ENCODE measurements at places on chromosomes 5 and 9.

DNA sequence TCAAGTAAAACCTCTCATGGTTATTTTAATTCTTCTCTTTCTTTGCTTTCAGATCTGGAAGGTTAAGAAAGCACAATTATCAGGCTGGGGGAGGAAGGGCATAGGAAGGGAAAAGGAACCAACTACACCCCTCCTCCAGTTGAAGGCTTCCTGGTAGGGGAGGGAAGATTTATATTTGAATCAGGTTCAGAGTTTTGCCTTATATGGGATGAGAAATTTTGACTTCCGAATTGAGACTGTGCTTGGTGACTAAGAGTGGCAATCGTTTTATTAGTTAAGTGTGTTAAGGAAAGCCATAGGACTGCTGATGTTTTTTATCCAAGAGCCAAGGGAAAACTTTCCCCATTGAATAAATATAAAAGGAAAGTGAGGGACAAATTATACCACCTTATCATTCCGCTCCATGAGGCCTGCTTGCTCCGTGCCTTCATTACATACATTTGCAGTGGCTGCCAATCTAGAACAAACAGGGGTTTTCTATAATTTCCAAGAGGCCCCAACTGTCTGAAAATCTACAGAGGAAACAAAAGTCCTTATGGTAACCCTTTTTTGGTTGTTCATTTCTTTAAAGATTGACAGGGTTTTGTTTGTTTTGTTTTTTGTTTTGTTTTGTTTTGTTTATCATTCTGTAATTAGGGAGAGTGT, 115.7 kb upstream of the EPB41L4A start:
- no peak overlapping the region for H3K27ac ChIP-seq
- peaks cover 20% of the 10 kb centered on the region for H3K27me3 ChIP-seq
- peaks cover 7% of the 10 kb centered on the region for H3K4me1 ChIP-seq
- no peak for DNase-seq

- peaks cover 16% of the 10 kb centered on the region for H3K36me3 ChIP-seq
- peak overlapping the region; percentile 12 for H3K4me3 ChIP-seq
- H3K27me3 ChIP-seq = peaks cover 4% of the 10 kb centered on the region
These were observed 17.2 kb upstream of the SUSD3 start for GRCh38 chr9:93041108-93041802.

DNA sequence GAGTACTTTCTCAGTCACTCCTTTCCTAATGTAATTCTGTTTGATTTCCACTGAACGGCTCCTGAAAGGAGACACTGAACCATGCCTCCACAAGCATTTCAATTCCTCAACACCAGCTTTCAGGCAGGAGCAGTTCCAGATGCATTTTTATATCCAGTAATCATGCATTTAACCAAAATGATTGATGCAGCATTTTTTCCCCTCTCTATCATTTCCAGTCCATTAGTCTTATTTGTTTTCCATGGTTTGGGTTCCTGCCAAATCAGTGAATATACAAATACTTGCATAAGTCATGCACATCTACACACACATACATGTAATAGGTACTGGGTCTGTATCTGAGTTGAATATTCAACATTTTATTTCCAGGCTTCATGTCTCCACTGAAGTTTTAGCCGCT, 122.7 kb downstream of the GRIA1 start:
- DNase-seq = no peak
- no peaks in the 10 kb centered on the region for H3K27me3 ChIP-seq
- no peak overlapping the region for H3K27ac ChIP-seq

- H3K4me1 ChIP-seq = peaks cover 31% of the 10 kb centered on the region
- no peaks in the 10 kb centered on the region for H3K27me3 ChIP-seq
- no peak for DNase-seq
- H3K27ac ChIP-seq = peak overlapping the region; percentile 64
- no peak overlapping the region for H3K4me3 ChIP-seq
- H3K36me3 ChIP-seq = peaks cover 84% of the 10 kb centered on the region
These were observed 106.8 kb downstream of the EHMT1 start for GRCh38 chr9:137725598-137725997.

- no peaks in the 10 kb centered on the region for H3K27me3 ChIP-seq
- H3K4me3 ChIP-seq = no peak overlapping the region
- H3K36me3 ChIP-seq = no peaks in the 10 kb centered on the region
- no peaks in the 10 kb centered on the region for H3K4me1 ChIP-seq
- DNase-seq = no peak
- H3K27ac ChIP-seq = no peak overlapping the region
These were observed 555.3 kb upstream of the ARRDC3 start for GRCh38 chr5:91938441-91938840.

DNA sequence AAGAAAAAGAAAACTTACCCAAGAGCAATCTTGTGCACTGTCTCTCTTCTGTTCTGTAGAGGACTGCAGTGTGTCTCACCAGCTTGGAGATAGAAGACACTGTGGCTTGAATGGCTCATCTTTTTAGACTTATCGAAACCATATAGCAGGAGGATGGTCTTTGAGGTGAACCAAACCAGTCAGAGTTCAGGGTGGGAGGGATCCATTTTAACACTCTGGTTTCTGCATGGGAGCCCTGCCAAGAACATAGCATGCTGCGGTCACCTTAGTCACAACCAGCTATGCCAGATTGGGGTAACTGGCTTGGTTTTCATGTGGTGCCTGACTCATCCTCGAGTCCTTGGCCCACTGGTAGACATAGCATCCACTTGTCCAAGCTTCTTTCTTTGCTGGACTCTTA, 135.1 kb downstream of the PAPPA start:
- no peaks in the 10 kb centered on the region for H3K36me3 ChIP-seq
- no peak overlapping the region for H3K27ac ChIP-seq
- no peak overlapping the region for H3K4me3 ChIP-seq
- DNase-seq = no peak
- no peaks in the 10 kb centered on the region for H3K27me3 ChIP-seq
- H3K4me1 ChIP-seq = no peaks in the 10 kb centered on the region

DNA sequence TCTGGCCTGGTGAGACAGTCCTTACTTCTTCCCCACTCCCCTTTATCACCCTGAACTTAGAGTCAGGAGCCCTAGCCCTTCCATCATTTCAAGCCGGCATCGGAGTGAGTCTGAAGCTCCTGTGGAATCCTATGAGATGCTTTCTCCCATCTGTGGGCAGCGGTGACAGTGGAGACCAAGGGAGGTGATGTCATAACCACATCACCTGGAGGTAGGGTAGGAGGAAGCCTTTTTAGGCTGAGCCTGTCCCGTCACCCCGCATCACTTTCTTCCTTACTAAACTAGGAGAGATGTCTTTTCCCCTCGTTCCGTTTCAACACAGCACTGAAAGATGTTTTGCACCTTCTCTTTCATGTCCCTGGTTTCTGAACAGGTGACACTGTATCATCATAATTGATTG, 124.1 kb upstream of the WWC1 start:
- H3K27me3 ChIP-seq = peaks cover 4% of the 10 kb centered on the region
- no peak overlapping the region for H3K27ac ChIP-seq
- H3K36me3 ChIP-seq = no peaks in the 10 kb centered on the region
- DNase-seq = no peak

DNA sequence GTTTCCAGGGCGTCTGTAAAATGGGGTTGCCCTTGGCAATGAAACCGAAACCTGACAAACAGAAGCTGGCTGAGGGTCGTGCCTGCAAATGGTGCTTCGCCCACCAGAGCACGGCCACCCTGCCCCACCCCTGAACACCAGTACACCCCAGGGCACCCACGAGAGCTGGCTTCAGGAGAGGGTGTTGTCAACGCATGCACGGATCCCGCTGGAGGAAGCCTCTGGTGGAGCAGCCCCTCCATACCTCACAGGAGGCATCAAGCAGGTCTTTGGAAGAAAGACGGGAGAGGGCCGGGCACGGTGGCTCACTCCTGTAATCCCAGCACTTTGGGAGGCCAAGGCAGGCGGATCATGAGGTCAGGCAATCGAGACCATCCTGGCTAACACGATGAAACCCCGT, 8.6 kb downstream of the SLC6A3 start:
- no peak overlapping the region for H3K4me3 ChIP-seq
- no peaks in the 10 kb centered on the region for H3K4me1 ChIP-seq
- no peak for DNase-seq
- peaks cover 8% of the 10 kb centered on the region for H3K27me3 ChIP-seq
- H3K27ac ChIP-seq = no peak overlapping the region
- no peaks in the 10 kb centered on the region for H3K36me3 ChIP-seq

GRCh38 chr9:115401756-115402327, 283.9 kb upstream of the TNC start:
- no peaks in the 10 kb centered on the region for H3K36me3 ChIP-seq
- no peak overlapping the region for H3K4me3 ChIP-seq
- H3K27ac ChIP-seq = no peak overlapping the region
- H3K4me1 ChIP-seq = no peaks in the 10 kb centered on the region

DNA sequence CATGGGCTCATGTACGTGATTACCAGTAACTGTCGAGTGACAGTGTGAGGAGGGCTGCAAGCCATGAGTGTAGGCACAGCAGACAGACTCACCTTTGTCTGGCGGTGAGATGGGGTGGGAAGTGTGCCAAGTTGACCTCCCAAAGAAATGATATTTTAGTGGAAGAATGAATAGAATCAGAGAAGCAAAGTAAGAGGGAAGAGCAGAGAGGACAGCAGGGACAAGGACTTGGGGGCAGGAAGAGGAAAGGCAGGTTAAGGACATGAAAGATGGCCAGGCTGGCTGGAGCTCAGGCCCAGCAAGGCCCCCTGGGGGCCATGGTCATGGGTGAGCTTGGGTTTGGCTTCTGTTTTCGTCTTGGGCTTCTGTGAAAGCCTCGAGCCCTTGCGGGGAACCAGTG, 20.2 kb downstream of the TGFBI start:
- peaks cover 2% of the 10 kb centered on the region for H3K27me3 ChIP-seq
- H3K4me1 ChIP-seq = no peaks in the 10 kb centered on the region
- H3K36me3 ChIP-seq = no peaks in the 10 kb centered on the region
- no peak overlapping the region for H3K4me3 ChIP-seq

DNA sequence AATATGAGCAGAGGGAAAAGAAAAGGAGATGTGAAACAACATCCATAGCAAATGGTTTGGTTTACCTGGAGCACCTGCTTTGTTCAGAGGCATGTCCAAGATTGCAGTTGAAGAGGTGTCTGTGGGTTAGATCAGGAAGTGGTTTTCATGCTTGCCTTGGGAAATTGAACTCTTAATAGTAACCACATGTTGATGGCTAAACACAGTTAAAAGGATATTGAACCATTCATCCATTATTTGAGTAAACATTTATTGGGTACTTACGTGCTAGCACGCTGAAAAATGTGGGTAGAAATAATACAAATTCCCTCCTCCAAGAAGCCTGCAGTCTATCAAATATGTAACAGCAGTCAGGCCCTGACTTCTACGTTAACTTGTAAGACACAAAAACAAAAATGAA, 235.7 kb upstream of the TNC start:
- no peak overlapping the region for H3K27ac ChIP-seq
- H3K4me1 ChIP-seq = no peaks in the 10 kb centered on the region
- H3K4me3 ChIP-seq = no peak overlapping the region
- no peaks in the 10 kb centered on the region for H3K27me3 ChIP-seq
- no peak for DNase-seq

- H3K4me3 ChIP-seq = peak overlapping the region; percentile 92
- peaks cover 29% of the 10 kb centered on the region for H3K36me3 ChIP-seq
- no peaks in the 10 kb centered on the region for H3K27me3 ChIP-seq
- H3K4me1 ChIP-seq = peaks cover 56% of the 10 kb centered on the region
These were observed 5.2 kb upstream of the ST6GALNAC6 start for GRCh38 chr9:127904561-127905003.

DNA sequence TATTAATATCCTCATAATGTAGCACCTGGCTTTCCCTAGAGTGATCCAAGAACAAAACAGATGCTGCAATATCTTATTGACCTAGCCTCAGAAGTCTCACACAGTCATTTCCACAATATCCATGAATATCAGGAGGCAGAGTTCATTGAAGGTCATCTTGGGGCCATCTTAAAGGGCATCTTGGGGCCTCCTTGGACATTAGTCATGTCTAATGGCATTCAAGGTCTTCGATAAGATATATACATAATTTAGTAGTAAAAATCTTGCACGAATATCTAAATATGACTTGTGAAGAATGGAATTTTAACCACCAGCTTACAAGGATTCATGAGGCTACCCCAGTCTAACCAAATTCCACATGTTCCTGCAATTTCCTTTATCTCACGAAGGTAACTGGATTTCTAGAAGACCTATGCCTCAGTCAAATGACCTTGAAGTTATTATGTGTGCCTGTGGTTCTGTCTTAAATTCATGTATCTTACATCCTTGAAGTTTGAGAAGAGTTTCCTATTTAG, 163.6 kb upstream of the SPEF2 start:
- H3K27me3 ChIP-seq = peaks cover 8% of the 10 kb centered on the region
- no peak overlapping the region for H3K4me3 ChIP-seq
- no peaks in the 10 kb centered on the region for H3K36me3 ChIP-seq
